GM12891 (cell line): ENCODE measurements at places on chromosomes 5 and 9.

DNA sequence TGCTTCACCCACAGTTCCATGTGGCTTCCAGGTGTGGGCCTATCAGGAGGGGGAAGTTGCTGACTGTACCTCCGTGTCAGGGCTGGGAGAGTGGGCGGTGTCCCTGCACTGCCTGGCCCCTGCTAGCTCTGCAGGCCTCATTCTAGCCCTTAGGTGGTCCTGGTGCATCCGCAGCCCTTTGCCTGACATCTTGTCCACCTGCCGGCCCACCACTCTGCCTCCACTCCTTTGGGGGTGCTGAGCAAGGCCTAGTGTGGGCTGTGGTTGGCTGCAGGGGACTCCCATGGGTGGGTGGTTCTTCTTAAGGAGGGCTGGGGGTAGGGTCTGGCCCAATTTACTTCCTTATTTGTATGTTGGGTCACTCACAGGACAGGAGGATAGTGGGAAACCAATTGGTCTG lies 66.9 kb downstream of the HSPA4 start:
- no peak for DNase-seq

GRCh38 chr9:72788966-72789735 lies 163.7 kb downstream of the ALDH1A1 start:
- no peak for DNase-seq

GRCh38 chr5:252546-252945 lies 18.9 kb upstream of the PDCD6 start:
- DNase-seq = no peak

- no peak for DNase-seq
These were observed 46.9 kb downstream of the FOXB2 start for GRCh38 chr9:77066388-77066787.

- DNase-seq = no peak
These were observed 498.7 kb downstream of the ISL1 start for GRCh38 chr5:51881901-51882300.

- no peak for DNase-seq
These were observed 396.9 kb downstream of the CDH9 start for GRCh38 chr5:26641492-26641891.

DNA sequence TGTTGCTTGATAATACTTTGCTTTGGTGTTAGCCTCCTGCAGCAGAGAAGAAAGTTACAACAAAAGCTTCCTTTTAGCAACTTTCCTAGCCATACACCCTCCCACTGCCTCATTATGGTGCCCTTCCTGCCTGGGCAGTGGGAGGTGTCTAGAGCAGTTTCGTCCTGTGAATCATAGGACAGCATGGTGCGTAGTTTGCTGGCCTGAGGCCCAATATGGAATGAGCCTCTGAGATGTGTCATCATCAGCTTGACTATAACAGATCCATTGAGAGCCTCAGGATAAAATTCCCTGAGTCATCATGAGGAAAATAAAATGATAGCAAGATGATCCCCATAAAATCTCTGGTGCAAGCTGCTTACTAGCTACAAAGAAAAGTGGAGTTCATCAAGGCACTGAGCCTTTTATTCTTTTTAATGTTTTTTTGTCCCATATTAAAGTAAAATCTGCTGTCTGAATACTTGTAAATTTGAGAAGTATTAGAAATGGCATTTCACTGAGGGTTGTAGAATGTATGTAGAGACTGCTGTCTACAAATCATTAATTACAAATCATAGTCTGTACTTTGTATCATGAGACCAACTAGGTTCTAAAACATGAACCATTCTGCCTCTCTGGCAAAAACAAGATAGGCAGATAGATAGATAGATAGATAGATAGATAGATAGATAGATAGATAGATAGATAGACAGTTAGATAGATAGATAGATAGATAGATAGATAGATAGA lies 303.0 kb upstream of the PDE4D start:
- DNase-seq = no peak
